ENCODE measurements at places on chromosomes 1 and 21. TPM values are rescaled to one million over a fixed set of nuclear protein-coding genes. Genes with fewer than 3 reads are reported as not detected.

DNA sequence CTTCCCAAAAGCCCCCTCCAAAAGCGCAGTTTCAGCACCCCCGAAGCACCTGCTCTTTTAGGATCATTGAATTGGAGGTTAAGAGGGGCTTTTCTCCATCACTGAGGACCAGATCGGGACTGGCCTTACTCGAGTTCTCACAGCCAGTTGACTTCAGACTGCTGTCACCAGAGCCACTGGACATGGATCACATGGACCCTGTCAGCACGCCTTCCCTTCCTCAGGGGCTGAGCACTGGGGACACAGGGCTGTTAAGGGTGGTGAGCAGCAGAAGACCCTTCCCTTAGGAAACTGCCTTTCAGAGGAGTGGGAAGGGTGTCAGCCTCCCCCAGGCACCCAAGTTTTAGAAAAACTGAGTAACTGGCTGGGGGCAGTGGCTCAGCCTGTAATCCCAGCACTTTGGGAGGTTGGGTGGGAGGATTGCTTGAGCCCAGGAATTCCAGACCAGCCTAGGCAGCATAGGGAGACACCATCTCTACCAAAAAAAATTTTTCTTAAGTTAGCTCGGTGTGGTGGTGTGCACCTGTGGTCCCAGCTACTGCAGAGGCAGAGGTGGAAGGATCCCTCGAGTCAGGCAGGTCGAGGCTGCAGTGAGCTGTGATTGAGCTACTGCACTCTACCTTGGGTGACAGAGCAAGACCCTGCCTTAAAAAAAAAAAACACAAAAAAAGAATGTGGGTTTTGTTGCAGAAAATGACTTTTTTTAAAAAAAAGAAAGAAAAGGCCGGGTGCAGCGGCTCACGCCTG lies 584 bp upstream of the FGR start:
- no peak for DNase-seq

GRCh38 chr1:65825741-65826140 lies 33.0 kb downstream of the PDE4B start:
- DNase-seq = no peak

CSMD2 gene
- total RNA-seq = not detected

GCSAML gene
- not detected for total RNA-seq

NPPB gene
- not detected for total RNA-seq

GRCh38 chr1:51265618-51266017 lies 29.5 kb downstream of the RNF11 start:
- DNase-seq = no peak

GRCh38 chr1:173758980-173759379 lies 44.2 kb downstream of the KLHL20 start:
- DNase-seq = no peak

Measured in activated CD8-positive, alpha-beta memory T cell treated with anti-CD3 and anti-CD28 coated beads, Interleukin-2, amount 10 ng/mL, durations not matched to agents 7 days and 5 days (primary cell).